ENCODE measurements at places on chromosomes 11 and 22.
A peak's percentile ranks its signal among the peaks of the same experiment; 100 is the strongest.

DNA sequence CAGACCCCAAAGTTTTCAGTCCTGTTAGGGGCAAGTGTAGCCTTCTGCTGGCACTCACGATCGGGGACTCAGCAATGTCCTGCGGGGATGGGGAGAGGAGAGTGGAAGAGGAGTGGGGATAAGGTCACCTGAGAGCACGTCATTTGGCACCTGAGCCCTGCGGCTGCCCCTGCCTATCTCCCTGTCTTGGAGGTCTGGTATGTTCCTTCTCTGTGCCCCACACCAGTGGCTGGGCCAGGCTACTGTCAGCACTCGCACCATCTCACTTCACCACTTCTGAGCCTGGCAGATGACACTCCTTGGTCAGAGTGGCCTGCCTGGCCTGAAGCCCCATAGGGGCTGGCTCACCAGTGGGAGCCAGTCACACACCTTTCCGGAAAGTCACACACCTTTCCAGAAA, 20.1 kb upstream of the CHADL start:
- no peak for DNase-seq

- DNase-seq: no peak
Measured at GRCh38 chr22:32721328-32722180, 80.0 kb upstream of the TIMP3 start.

GRCh38 chr11:10314199-10315072, 9.6 kb downstream of the ADM start:
- no peak for DNase-seq

- no peak for DNase-seq
Measured at GRCh38 chr11:35579557-35580396, 38.5 kb upstream of the FJX1 start.

DNA sequence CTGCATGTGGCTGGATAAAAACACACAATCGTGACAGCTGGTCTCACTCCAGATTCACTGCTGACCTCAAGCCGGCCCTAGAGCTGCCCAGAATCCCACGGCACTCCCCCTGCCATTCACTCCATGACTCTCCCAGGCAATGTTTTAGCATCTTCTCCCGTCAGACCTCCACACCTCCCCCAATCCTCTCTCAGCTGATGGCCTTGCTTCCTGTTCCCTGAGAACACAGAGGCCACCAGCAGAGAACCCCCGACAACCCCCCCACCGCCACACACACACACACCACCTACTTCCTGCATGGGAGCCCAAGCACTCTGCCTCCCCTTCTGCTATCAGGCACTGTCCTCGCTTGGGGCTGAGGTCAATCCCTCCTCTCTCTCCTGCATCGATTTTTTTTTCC, 9.3 kb downstream of the TNKS1BP1 start:
- DNase-seq: no peak

DNA sequence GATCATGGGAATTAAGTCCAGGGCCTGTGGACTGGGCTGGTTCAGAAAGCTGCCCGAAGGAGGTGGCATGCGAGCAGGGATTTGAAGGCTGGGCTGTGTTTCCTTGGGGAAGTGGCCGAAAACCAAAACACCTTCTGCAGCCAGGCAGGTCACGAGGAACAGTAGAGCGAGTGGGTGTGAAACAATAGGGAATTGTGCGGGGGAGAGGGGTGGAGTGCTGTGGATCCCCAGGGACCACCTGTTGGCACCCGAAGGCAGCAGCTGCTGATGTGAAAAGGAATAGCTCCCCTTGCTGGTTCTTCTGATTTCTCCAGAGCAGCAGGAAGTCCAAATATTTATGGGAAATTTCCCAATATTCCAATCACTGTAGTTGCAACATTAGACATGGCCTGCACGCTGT, 24.6 kb downstream of the TP53I11 start:
- DNase-seq: no peak

- peak; percentile 26 for DNase-seq
Measured at GRCh38 chr22:27885977-27886842, 32.8 kb downstream of the PITPNB start.

GRCh38 chr11:133228471-133229329, 303.6 kb downstream of the OPCML start:
- no peak for DNase-seq

DNA sequence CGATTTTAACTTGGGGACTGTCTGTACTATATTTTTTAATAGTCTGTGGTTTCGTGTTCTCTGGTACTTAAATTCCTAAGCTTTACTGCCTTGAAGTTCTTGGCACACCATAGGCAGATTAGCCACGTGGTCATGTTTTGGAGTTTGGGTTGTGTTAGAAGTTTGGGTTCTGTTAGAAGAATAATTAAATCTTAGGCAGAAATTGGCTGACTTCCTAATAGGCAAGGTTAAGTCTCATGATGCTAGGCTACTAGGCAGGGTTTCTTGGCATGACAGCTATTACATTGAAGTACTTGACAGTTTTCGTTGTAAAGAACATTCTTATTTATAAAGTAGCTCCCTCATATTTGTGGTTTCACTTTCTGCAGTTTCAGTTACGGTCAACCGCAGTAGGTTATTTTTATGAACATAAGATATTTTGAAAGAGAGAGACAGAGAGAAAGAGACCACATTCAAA, 30.0 kb upstream of the MMP7 start:
- peak; percentile 64 for DNase-seq

DNA sequence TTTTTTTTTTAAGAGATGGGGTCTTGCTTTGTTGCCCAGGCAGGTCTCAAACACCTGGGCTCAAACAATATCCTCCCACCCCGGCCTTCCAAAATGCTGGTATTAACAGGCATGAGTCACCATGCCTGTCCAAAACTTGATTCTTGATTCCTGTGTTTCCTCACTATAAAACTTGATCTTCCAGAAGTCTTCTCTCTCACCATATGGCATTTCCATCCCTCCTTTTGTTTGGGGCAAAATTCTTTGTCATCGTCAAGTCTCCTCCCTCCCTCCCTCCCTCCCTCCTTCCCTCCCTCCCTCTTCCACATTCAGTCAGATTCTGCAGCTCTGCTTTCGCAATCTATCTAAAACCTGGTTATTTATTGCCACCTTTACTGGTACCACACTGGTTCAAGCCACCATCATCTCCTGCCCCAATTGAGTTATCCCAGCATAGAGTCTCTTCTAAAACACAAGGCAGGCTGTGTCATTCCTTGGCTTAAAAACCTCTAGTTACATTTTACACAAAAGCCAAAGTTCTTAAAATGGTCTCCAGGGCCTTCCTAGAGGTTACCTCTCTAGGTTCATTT, 65.0 kb upstream of the HORMAD2 start:
- no peak for DNase-seq

GRCh38 chr22:48152164-48152775, 1389.8 kb downstream of the TBC1D22A start:
- DNase-seq: no peak

GRCh38 chr11:46632502-46632901, 15.1 kb downstream of the ATG13 start:
- no peak for DNase-seq

DNA sequence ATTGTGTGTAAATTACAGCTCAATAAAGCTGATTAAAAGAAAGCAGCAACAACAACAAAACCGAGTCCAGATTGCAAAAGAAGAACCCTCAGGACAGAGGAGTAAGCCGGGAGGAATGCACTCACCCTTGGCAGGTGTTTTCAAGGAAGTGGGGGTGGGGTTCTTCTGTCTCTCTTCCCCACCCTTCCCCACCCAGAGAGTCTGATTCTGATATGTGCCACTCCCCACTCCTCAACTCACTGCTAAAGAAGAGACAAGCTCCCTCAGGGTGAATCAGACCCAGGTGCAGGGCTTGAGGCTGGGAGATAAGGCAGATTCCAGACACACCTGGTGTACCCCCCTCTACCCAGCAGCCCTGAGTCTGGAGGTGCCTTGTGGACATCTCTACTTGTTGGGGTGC, 38.4 kb upstream of the PHF21A start:
- DNase-seq: peak; percentile 70

DNA sequence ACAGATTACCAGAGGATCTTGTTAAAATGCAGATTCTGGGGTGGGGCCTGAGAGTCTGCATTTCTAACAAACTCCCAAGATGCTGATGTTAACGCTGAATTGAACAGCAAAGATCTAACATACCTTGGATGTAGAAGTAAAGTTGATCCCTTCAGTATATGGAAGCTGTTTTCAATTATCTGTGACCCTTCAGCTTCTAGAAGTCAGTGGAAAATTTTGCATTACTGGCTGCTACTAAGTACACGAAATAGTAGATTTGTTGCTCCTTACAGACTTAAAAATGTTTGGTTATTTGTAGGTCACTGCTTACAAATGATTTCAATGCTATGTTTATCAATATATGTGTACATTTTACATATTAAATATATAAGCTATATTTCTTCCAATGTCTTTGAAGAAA, 107.4 kb downstream of the ARHGAP42 start:
- no peak for DNase-seq

GRCh38 chr22:43205748-43206508, 19.0 kb upstream of the TTLL12 start:
- DNase-seq: no peak

- DNase-seq: no peak
Measured at GRCh38 chr11:133227632-133228111, 304.6 kb downstream of the OPCML start.

DNA sequence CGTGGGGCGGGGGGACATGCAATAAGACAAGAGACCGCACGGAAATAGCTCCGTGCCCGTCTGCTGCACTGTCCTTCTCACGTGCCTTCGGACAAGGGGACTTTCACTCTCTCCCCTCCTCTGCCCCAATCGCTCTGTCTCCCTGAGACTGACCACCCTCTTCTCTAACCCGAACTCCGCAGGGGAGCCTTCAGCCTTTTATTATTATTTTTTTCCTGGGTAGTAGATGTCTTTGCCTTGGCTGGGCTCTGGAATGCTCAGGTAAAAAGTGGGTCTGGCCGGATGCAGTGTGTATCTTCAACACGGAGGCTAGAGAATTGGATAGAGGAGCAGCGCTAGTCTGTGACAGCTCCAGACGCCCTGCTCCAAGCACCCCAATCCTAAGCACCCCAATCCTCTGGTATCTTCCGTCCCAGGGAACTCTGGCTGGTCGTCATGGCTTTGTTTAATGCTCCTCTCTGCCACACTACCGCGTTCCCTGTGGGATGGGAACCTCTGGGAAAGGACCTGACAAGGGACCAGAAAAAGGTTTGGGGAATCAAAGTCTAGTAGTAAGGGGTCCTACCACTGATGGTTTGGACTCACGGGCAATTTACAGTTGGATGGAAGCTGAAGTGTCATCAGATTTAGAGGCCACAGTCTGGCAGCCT, 25.1 kb upstream of the ROBO3 start:
- no peak for DNase-seq

DNA sequence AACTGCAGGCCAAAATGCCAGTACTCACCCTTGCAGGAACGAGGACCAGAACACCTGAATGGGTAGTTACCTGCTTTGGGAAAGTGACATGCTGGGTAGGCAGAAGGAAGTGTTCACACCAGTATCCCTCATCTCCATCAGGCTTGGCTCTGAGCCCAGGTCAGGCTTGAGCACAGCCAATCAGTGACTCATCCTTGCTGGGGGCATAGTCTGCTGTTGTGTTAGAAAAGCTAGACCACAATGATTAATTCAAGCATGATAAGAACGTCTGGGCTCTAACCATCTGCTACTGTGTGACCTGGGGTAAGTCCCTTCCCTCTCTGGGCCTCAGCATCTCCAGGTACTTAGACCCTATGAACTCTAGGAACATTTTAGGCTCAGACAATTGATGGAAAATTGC, 450.4 kb downstream of the MIAT start:
- DNase-seq: peak; percentile 89

GRCh38 chr11:46356924-46357482, 9.7 kb downstream of the DGKZ start:
- DNase-seq: no peak

DNA sequence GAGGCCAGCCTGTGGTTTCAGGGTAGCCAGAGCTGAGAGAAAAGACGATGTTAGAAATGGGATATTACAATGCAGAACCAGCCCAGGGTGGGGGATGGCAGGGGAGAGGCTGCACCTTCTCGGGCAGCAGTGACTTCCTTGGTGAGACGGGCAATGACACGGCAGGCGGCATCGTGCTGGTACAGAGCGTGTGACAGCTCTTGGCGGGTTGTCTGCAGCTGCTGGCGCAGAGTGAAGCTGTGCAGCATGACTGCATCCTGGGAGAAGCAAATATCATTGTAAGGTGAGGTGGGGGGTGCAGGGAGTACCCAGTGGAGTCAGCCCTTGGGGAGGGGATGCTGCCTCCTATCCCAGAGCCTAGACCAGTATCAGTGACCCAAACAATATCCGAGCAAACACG, 3.8 kb downstream of the PRPF19 start:
- no peak for DNase-seq

- no peak for DNase-seq
Measured at GRCh38 chr22:33922349-33922681, 2.0 kb upstream of the LARGE1 start.

DNA sequence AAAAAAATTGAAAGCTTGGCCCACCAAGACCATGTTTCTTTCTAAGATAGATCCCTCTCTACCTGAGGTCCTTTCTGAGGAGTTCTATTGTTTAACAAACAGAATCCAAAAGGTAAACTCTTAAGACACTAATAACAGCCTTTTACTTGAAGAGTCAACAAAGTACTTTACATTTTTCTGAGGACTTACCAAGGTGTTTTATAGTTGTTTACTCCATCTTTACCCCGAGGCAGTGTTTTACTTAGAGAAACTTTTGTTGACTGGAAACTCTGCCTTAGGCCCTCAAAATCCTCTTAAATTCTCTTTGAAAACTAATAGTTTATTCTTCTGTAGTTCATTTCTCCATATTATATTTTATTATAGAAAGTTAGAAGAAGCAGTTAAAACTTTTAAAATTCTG, 49.7 kb upstream of the NOX4 start:
- DNase-seq: no peak

- DNase-seq: no peak
Measured at GRCh38 chr22:39317775-39318506, 1.5 kb downstream of the RPL3 start.

DNA sequence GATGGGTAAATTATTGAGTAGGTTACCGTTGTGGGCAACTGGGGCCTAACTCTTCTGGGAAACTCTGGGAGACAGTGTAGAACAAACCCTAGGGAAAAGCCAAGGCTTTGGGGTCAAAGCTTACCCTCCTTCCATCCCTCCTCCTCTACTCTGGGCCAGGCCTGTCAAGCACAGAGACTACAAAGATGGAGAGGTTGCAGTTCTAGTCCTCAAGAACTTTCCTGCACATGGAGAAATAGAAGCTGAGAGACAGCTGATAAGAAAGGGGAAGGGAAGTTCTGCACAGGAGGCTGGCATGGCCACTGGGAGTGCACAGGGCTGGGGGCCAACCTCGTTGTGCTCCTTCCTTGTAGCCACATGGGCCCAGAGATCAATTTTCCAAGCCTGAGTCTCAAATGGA, 67.2 kb upstream of the ALX4 start:
- no peak for DNase-seq

- no peak for DNase-seq
Measured at GRCh38 chr22:26552466-26552865, 37.5 kb downstream of the TPST2 start.

DNA sequence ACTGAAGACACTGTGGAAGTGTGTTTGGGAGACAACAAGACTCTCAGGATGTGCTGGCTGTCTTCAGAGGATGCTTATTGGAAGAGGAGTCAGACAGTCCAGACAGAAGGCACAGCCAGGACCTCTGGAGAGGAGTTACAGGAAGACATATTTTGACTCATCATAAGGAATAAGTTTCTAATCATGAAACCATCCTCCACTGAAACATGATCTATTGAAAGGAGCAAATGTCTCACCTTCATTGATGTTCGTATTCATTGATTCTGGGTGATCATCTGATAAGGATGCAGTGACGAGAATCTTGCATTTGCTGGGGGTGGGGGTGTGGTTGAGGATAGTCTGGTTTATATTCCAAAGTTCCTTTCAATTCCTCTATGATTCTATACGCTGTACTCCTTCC, 2.5 kb upstream of the CXCR5 start:
- DNase-seq: no peak

GRCh38 chr11:72552399-72552910, 118.1 kb upstream of the CLPB start:
- no peak for DNase-seq

GRCh38 chr11:119704849-119705248, 24.2 kb downstream of the NECTIN1 start:
- DNase-seq: no peak

Data from epithelial cell of prostate (primary cell).